Stimulated activated CD4-positive, alpha-beta T cell treated with anti-CD3 and anti-CD28 coated beads, Interleukin-12 subunit alpha, Interleukin-12 subunit beta, amount 100 ng/mL, for 48 hours (primary cell): ENCODE measurements at places on chromosomes 5 and 9.

DNA sequence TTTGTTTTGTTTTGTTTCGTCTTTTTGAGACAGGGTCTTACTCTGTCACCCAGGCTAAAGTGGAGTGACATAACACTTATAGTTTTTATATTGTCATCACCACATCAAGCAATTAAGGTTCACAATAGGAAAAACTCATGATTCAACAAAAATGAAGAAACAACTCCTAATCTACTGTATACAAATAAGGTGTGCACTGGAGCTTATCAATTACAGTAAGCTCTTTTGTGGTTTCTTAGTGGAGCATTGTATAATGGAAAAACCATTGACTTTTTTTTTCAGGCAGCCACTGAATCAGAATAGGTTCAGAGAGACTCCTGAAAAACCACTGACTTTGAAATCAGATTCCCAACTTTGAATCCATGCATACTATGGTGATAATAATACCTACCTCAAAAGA lies 10.8 kb upstream of the PLIN2 start:
- DNase-seq: no peak

- DNase-seq: no peak
Measured at GRCh38 chr9:17799369-17799768, 220.5 kb downstream of the SH3GL2 start.

DNA sequence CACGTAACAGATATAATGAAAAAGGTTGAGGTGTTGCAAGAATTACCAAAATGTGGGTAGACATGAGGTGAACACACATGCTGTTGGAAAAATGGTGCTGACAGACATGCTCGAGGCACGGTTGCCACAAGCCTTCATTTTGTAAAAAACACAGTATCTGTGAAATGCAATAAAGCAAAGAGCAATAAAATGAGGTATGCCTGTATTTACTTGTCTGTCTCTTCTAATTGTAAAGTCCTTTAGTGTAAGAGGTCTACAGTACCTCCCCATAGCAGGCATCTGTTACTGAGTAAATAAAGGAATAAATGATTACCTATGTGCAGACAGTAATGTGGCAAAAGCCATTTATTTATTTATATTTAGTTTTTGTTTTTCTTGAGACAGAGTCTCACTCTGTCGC lies 3.0 kb upstream of the CAST start:
- no peak for DNase-seq

- DNase-seq: no peak
Measured at GRCh38 chr5:123810253-123810652, 298.3 kb downstream of the CSNK1G3 start.

- no peak for DNase-seq
Measured at GRCh38 chr5:107430071-107430625, 240.6 kb downstream of the EFNA5 start.

DNA sequence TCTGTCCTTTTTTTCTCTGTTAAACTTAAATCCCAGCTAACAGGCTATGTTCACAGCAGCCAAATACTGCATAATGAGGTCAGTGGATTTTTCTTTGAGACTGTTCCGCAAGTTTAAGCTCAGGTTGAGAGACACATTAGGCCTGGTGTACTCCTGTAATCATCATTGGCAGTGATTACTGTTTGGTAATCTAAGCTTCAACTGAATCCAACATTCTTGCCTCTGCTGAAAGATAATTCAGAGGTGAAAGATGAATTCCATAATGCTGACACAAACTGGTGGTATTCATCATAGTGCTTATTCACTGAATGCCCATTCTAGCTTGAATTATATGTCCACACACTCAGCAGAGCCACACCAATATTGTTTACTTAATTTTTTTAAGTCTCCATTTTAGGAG lies 108.5 kb downstream of the NFIB start:
- DNase-seq: no peak

GRCh38 chr5:113186061-113186460 lies 209.5 kb downstream of the DCP2 start:
- DNase-seq: no peak
